ENCODE measurements at places on chromosomes 4 and X.
A peak's percentile ranks its signal among the peaks of the same experiment; 100 is the strongest.

- DNase-seq, result no peak
Measured at GRCh38 chrX:40746521-40746920, 11.2 kb upstream of the MED14 start.

GRCh38 chr4:14234307-14234706 is 606.8 kb upstream of the BOD1L1 start:
- DNase-seq, result no peak

DNA sequence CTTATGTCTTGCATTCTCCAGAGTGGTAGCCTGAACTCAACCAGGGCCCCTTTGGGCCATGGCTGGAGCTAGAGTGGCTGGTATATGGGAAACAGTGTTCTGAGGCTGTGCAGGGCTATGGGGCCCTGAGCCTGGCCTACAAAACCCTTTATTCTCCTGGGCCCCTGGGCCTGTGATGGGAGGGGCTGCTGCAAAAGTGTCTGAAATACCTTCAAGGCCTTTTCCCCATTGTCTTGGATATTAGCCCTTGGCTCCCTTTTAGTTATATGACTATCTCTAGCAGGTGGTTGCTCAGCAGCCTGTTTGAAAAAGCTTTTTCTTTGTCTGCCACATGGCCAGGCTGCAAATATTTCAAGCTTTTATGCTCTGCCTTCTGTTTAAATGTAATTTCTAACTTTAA is 22.5 kb downstream of the APOOL start:
- no peak for DNase-seq

DNA sequence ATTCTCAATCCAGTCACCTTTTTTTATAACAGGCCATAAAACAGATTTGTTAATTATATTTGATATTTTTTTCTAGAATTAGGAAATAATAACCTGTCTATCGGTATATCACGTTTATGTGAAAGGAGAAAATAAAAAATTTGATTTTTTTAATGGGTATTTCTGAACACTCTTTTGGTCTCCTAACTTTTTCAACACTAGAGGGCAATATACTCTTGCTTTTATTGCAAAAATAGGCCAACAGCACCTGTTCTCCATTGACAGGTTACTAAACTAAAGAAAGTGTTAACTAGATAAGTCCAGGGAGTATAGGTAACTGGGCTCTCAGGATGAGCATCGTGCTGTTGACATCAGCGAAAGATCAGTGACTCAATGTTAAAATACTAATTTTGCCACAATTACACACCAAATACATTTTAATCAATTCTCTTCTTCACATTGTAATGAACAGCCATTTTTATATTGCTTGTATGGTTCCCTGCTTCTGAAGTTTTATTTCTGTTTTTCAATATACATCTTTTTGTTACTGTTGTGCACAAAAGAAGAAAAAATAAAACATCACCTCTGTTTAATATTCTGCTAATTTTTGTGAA is 22.8 kb downstream of the NDST4 start:
- no peak for DNase-seq

- DNase-seq, result no peak
Measured at GRCh38 chr4:65202165-65202852, 468.0 kb downstream of the EPHA5 start.

GRCh38 chrX:41921492-41922430 is 1.6 kb downstream of the CASK start:
- DNase-seq, result no peak

GRCh38 chrX:38080808-38081207 is 74.5 kb downstream of the SYTL5 start:
- no peak for DNase-seq

- DNase-seq, result no peak
Measured at GRCh38 chrX:124085063-124085462, 123.6 kb downstream of the STAG2 start.

DNA sequence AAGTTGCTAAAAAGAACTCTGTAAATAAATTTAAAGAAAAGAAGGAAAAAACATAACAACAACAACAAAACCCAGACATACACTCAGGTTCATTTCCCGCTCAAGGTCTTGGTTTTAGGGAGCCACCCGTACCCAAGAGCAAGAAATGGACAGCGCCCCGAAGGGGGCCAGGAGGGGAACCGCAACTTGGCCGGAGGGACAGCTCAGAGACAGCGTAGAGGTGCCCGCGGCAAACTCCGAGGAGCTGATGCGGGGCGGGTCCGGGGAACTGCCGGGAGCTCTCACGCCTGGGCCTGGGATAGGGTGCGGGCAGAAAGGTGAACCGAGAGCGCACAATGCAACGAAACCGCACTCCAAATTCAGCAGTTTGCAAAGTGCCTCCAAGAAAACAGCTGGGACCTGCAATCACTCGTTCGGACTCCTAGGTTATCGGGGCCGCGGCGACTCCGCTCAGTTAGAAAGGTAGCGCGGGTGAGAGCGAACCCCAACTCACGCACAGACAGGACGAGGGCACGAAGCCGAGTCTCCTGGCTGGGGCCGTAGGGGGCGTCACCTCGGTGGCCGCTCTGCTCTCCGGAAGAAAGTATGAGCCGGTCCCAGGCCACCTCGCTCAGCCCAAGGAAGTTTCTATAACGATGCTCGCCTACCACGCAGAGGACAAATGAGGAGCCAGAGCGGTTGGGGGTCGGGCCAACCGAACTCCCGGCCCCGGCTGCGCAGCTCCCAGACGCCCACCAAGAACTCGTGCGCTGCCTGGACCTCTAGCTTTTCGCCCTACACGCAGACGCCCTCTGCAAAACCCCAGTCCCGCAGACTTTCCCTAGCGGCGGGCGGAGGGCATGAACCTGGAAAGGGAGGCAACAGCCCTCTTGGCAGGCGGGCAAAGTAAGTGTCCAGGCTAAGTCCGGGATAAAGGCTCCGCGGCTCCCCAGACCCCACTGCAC is 1.4 kb downstream of the NDNF start:
- peak; percentile 2 for DNase-seq

DNA sequence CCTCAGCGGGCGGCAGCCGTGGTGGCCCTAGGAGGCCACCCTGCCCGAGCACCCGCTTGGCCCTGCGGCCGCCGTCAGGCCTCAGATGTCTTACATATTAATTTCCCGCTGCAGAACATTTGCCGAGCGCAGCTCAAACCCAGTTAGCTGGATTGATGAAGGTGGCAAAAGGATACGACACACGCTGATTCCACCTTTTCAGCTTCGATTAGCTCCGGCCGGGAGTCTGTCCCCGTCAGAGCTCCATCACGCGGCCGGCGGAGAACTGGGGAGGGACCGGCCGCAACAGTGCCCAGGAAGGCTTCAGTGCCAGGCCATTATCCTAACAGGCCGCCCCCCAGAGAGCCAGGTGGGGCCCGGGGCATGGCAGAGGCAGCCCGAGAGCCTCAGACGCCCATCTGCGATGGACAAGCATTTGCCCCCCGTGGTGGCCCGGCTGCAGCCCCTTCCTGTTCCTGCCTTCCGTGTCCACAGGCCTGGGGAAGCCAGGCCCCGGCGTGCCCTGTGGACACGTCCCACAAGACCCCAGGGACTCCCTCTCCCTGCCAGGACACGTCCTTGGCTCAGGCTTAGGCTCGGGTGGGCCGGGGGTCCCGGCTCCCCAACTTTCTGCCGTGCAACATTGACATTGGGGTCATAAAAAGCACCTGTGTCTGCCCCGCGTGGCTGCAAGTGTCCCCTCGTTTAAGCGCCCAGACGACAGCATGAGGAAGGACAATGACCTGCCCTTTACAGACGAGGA is 133.8 kb upstream of the NKX1-1 start:
- DNase-seq, result no peak

DNA sequence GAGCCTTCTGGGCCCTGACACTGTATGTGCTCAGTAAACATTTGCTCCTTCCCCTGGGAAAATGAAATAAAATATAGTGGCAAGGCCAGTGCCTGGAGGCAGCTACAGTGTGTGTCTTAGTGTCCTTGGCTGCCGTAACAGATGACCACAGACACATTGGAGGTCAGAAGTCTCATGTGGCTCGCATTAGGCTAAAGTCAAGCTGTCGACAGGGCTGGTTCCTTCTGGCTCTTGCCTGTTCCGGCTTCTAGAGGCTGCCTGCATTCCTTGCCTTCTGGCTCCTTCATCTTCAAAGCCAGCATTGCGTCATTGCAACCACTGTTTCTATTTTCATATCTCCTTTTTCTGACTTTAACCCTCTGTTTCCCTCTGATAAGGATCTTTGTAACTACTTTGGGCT is 83.6 kb upstream of the STX18 start:
- no peak for DNase-seq

DNA sequence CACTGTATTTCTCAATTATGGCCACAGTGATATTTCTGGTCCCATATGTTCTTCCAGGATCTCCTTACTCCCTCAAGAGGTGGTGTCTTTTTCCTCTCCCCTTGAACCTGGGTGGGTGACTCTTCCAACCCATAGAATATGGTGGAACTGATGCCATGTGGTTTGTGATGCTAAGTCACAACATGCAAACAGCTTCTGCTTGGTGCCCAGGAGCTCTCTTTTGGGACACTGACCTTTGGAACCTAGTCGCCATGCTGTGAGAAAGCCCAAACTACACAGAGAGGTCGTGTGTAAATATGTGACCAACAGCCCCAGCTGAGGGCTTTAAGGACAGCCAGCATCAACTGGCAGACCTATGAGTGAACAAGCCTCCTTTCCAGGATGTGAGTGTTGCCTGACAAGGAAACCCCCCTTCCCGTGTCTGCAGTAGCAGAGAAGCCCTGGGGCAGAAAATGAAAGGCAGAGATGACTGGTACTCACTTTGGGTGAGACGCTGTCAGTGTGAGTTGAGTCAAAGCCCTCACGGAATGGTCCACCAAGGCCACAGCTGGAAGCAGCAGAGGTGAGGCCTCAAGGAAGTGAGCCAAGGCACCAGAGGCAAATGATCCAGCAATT is 223.4 kb downstream of the BCOR start:
- no peak for DNase-seq

- DNase-seq, result no peak
Measured at GRCh38 chr4:175424111-175424510, 388.0 kb downstream of the GPM6A start.

DNA sequence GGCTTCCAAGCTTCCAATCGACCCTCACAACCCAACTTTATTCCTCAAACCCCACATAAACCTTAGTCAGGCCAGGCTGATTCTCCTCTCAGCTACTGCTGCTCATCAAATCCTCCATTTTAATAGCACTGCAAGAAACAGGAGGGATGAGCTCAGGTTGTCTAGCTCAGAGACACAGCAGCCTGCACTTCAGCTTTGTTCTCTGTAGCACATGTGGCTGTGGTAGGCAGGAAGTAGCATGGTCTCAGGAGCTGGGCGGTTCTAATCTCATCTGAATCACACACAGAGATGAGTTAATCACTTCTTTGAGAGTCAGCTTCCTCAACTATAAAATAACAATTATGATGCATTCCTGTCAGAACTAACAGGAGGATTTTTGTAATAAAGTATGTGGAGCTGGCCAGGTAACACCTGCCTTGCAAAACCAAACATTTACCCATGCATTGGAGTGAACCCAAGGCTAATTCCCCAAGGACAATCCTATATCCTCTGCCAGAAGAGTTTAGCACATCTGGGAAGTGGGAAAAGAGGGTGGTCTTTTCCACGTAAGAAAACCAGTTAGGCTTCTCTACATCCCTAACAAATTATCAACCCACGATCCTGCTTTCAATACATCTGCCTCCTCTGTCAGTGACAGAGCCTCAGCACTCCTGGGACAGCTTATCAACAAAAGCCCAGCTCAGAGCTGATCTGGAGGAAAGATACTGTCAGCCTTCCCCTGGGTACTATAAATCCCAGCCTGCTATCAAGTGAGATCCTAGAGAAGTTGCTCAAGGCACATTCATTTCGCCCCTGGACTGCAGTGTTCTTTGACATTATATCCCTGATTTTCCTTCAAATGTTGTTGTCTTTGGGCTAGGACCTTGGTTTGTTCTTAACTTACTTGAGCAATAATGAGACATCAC is 32.8 kb downstream of the ELOVL6 start:
- peak; percentile 73 for DNase-seq

DNA sequence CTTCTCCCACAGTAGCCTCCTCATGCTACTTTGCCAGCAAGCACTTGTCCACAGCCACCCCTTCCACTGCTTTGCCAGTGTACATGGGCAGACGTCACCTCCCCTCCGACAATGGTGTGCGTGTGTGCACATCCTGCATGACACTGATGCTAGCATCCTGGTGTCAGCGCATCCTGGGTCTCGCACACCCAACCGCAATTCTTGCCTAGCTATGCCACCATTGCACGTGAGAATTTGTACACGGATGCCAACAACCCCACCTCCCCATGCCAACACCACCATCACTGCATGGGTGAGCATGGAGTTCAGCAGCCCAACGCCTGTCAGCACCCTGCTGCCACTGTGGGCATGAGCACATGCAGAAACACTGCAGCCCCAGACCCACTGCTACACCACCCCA is 550.0 kb downstream of the STPG2 start:
- peak; percentile 0 for DNase-seq

DNA sequence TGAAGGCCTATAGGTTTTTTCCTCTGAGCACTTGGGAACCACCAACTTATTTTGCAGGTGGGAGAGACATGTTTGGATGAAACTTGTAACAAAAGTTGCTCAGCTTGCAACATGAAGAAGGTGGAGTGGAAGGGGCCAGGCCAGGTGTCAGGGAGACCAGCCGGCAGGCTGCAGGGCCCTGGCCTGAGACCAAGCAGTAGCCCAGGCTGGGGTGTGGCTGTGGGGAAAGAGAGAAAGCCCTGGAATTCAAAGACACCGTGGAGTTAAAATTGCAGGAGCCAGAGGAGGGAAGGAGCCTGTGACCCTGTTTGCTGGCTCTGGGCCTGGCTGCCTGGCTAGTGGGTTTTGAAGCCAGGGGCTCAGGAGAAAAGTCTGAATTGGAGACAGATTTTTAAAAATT is 43.4 kb downstream of the EFNB1 start:
- no peak for DNase-seq

GRCh38 chr4:140738139-140738538 is 18.0 kb downstream of the TBC1D9 start:
- DNase-seq, result no peak

- DNase-seq, result peak; percentile 85
Measured at GRCh38 chrX:38561126-38561868, at the start of gene TSPAN7. TSPAN7 (plus strand) TSS chrX:38561542; CDS start chrX:38561547, 5 bp downstream.

- DNase-seq, result no peak
Measured at GRCh38 chr4:150355418-150355817, 226.5 kb upstream of the MAB21L2 start.

GRCh38 chr4:18578307-18578706 is 556.8 kb upstream of the LCORL start:
- no peak for DNase-seq

GRCh38 chr4:74623041-74623440 is 171.3 kb downstream of the BTC start:
- DNase-seq, result peak; percentile 43

- no peak for DNase-seq
Measured at GRCh38 chrX:140318296-140318695, 186.6 kb downstream of the SOX3 start.

DNA sequence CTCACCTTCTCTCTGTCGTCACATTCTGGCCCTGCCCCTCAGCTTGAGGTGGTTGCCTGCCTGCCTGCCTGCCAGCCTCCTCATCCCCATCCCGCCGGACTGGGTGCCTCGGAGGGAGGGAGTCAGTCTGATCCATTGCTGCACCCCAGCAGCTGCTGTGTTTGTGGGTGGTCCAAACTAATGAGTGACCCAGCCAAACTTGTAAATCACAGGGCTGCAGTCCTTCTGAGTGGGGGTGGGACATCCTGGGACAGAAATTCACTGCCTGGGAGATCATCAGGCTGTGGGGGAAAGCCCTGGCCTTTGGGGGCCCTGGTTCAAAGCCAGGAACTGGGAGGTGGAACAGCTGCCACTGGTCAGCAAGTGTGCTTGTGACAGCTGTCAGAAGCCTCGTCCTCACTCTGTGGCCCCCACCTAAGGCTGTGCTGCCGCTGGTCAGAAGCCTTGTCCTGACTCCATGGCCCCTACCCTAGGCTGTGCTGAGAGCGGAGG is 5.6 kb downstream of the GPR78 start:
- no peak for DNase-seq

Measured in stimulated activated naive CD4-positive, alpha-beta T cell (primary cell).